ENCODE measurements at places on chromosomes 2 and 18. TPM values are rescaled to one million over a fixed set of nuclear protein-coding genes. Genes with fewer than 3 reads are reported as not detected.

The PPP4R3B gene
- 74.9 TPM for total RNA-seq

The HAAO gene
- 0.90 TPM for total RNA-seq

The FAM124B gene
- total RNA-seq, result 1.2 TPM

The SULT1C2 gene
- total RNA-seq, result 0.27 TPM

The LCLAT1 gene
- 21.5 TPM for total RNA-seq

The GREB1 gene
- total RNA-seq, result 1.7 TPM

The HOXD4 gene
- not detected for total RNA-seq

The DPYSL5 gene
- total RNA-seq, result not detected
